ENCODE measurements at places on chromosomes 11 and 22.

- no peak for DNase-seq
These were observed 696 bp upstream of the MARK2 start for GRCh38 chr11:63838150-63838677.

DNA sequence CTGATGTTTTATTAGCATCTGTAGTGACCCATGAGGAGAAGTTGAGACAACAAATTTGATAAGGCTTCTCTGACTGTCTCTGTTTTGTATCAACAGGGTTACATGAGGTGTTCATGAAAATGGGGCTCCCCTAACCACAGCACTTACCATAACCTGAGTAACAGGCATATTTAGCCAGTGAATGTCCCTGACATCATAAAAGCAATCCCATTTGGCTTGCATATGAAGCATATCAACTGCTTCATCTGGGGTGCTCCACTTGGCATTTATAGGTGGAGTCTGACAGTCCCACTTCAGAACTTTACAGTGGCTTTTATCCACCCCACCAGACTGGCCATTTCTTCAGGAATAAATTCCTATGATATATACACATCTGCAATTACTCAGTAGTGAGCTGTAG, 257.6 kb downstream of the LUZP2 start:
- DNase-seq: no peak

- DNase-seq: no peak
These were observed 147.7 kb downstream of the ATXN10 start for GRCh38 chr22:45819305-45819704.

DNA sequence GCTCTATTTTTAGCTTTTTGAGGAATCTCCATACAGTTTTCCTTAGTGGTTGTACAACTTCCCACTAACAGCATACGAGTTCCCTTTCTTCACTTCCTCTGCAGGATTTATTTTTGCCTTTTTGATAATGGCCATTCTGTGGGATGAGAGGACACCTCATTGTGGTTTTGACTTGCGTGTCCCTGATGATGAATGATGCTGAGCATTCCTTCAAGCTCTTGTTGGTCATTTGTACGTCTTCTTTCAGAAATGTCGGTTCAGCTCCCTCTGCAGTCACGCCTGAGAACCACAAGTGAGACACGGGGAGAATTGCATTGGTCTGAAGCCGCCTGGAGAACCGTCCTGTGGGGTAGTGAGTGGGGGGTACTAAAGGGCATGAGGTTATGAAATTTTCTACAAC, 2.0 kb upstream of the KRTAP5-10 start:
- no peak for DNase-seq

- DNase-seq: no peak
These were observed 33.6 kb downstream of the CYP2R1 start for GRCh38 chr11:14858404-14858803.

DNA sequence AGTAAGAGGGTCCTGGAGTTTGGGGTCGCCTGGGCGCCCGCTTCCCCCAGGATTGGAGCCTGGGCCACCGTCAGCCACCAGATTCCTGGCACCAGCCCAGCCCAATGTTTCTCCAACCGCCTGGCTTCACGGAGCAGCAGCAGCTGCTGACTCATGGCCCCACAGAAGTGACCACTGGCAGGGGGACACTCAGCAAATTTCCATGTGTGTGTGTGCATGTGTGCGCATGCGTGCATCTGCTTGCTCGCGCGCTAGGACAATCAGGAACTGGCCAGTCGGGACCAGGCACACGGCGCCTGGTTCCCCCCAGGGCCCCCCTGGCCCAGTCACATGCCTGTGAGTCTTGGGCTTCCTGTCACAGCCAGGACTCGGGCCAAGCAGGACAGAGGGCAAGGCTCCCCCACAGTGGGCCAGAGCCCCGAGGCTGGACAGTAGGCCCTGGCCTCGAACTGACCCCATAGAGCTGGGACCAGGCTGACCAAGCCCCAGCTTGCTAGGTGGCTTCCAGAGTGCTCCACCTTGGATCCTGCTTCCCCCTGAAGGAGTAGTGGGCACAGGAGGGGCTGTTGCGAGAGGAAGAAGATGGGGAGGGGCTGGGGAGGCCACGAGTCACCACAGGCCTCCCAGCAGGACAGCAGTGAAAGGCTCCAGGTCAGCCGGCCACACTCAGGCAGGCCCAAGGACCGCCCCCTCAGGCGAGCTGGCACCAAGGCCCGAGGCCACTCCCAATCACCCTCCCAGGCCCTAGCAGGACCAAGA, 3.2 kb downstream of the CTSD start:
- no peak for DNase-seq

- DNase-seq: no peak
These were observed 1506.8 kb downstream of the BRD1 start for GRCh38 chr22:48320683-48321451.

- DNase-seq: no peak
These were observed 225.8 kb upstream of the NCAM1 start for GRCh38 chr11:112735470-112735869.

- DNase-seq: no peak
These were observed 31.0 kb downstream of the NUP50 start for GRCh38 chr22:45194686-45195085.

- DNase-seq: no peak
These were observed 1.9 kb upstream of the BUD13 start for GRCh38 chr11:116774661-116775060.

- DNase-seq: no peak
These were observed 18.6 kb upstream of the OR56A3 start for GRCh38 chr11:5923427-5923776.

- DNase-seq: no peak
These were observed at the start of gene BID for GRCh38 chr22:17774206-17774925. BID (minus strand) TSS chr22:17774469; CDS start chr22:17750116, 24,353 bp downstream.

DNA sequence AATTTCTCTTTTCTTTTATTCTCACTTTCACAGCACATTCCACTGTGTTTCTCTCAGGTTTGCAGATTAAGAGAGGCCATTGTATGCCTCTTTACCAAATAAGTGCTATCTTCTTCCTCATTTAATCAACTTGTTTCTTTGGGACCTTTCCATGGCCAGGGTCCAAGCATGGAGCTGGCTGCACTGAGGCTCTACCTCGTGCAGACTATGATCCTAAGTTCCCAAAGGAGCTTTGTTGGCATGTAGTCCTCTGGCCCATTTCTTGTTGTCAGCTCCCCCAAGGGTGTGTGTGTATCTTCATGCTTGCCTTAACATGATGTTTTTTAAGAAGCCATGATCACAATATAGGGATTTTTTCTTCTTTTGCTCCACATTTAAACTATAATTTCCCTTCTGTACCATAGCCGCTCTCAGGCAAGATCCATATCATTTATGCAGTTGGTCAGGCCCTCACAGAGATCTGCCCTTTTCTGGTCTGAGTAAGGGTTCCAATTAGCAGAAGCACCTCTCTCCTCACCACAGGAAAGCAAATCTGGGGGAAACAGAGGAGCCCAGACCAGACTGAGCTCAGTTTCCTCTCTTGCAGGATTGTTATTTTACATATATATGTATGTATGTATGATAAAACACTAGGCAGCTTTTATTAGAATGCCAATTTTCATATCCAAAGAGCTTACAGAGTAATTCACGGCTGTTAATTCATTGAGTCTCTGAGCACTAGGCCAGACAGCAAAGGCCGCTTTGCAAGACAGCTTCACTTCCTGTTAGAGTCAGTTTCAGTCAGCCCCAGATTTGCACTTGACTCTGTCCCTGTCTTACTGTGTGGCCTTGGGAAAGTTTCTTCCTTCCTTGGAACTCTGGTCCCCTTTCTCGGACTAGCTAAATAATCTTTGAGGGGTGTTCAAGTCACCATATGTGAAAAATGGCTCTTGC, 34.3 kb downstream of the CYB5R2 start:
- no peak for DNase-seq

DNA sequence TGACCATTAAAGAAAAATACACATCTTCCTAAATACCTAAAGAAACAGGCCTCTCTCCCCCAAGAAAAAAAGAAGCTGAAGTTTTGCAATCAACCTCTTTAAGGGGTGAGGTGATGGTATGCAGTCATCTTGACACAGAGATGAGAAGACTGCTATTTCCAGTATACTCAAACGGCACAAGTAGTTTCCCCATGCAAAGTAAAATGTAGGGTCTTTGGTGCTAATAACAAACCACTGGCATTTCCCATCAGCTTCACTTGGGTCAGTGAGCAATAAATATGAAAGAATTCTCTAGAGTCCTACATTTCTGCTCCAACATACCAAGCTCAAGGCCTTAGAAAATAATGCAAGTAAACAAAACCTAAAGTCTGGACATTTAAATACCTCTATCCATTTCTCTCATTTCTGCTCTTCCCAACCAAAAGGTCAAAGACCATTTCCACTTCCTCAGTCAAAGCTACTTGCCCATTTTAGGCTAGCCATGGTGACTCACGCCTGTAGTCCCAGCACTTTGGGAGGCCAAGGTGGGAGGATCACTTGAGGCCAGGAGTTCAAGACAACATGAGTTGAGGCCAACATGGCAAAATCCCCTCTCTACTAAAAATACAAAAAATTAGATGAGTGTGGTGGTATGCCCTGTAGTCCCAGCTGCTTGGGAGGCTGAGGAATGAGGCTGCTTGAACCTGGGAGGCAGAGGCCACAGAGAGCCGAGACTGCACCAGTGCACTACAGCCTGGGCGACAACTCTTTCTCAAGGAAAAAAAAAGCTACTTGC, 39.5 kb upstream of the CHRNA10 start:
- DNase-seq: no peak

DNA sequence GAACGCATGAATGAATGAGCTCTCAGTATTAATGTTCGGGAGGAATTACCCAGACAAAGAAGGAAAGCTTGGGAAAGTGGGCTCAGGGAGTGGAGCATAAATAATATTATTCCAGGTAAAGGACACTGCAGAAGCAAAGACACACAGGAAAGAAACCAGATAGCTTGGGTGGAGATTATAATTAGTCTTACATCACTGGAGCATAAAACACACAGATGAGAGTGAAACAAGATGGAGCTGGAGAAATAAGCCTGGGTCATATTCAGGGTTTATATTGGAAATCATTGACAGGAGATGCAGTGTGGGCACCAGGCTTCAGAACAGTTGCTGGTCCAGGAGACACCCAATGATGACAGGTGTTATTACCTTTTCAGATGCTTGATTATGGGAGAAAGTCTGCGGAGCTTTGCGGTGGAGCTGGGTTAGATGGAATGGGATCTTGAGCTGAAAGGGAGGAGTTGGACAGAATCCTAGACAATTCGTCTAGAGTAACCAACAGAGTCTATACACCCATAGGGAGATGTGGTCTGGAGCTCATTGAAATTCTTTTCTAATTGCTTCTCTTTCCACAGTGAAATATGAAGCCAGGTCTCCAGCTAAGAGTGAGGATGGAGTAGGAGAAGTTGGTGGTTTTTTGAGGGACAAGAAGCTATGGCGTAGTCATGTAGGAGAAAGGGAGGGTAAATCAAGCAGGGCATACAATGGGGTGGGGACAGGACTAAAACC, 227.2 kb downstream of the FAM76B start:
- no peak for DNase-seq

GRCh38 chr11:15806217-15806616, 550.1 kb downstream of the SOX6 start:
- DNase-seq: no peak

- DNase-seq: no peak
These were observed 125.6 kb downstream of the DSCAML1 start for GRCh38 chr11:117671370-117671769.

DNA sequence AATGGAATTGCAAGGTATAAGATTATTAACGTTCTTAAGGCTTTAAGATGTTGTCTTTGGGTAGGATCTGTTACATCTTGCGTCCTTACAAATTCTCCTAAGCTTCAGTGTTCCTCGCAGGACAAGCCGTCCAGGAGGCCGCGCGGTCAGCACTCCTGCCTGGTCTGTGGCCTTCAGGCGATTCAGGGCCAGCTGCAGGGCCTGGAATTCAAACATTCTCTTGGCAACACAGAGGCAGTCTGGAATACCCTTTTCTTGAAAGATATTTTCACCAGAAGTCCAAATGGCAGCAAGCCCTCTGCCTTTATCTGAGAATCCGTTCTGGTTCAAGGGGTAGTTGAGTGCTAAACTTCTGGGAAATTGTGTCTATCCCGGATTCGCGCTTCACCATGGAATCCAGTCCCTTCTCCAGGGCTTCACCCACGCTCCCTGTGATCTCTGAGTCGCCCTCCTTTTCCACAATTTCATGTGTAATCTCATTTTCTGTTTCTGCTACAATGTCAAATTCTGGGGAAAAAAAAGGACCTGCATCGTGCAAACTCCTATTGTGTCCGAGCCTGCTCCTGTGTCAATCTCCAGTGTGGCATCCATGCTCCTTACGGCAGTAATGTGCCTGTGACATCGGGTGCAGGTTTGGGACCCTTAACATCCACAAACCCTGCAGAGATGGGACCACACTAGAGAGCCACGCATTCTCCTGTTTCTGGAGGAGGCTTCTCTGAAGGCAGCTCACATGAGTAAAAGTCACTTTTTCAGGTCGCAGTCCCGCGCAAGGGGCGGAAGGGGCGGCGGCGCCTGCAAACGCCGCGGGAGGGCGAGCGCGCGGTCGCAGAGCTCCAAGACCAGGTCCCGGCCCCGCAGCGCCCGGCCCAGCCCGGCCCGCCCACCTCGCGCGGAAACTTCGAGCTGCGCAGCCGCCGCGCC, 25.4 kb upstream of the SORL1 start:
- no peak for DNase-seq

- DNase-seq: no peak
These were observed 6.2 kb upstream of the ANKRD13D start for GRCh38 chr11:67282876-67283371.

DNA sequence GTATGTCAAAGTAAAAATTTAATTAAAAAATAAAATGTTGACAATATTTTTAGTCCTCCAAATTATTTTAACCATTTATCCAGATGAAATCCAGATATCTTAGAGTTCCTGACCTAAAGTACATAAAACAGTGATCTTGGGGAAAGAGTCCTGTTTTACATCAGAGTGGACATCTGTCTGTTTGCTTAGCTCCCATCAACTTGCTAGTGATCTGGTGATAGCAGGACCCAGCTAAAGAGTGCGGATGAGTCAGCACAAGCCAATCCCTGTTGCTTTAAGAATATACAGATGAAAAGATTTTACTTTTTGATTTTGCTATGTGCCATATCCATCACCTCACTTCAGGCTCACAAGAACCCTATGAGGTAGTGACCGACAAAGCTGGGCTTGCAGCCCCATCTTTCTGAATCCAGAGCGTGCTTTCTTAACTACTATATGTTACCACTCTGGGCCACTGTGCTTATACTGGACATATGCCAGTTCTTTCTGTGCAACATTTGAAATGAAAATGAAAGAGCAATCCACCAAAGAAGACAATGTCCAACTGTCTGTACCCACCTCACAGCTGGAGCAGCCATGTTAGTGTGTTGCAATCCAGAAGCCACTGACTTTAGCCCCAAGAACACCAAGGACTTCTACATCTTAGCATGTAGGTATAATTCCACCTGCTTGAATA, 167.6 kb upstream of the SESN3 start:
- DNase-seq: no peak

DNA sequence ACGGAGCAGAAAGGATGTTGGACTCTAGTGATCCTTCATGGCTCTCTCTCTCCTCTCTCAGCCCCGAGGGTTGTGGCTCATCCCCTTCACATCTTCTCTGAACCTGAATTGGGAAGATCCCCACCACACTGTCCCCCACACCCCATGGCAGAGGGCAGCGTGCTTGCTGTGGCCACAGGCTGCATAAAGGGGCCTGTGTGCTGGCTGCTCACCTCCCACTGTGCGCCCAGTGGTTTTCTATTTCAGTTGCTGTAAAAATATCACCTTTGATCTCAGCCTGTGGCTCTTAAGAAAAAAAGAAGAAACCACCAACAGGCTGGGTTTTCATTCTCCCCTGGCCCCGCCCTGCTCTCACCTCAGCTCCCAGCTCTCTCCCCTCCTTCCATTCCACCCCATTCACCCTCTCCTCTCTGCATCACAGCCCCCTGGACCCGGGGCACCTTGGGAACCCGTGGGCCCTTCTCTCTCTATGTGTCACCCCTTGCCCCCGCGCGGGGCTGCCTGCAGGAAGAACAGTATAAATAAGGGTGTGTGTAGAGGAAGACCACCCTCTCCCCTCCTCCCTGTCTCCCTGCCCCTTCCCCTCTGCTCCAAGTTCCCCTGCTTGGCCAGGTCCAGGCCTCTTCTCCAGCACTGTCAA, 25.8 kb upstream of the WNT11 start:
- no peak for DNase-seq

All from NCI-H1048 (cell line).